Activated T-helper 1 cell treated with anti-CD3 and anti-CD28 coated beads, Interleukin-2, amount 50 U/mL, for 16 hours (primary cell): ENCODE measurements at places on chromosomes 7 and 10.
A peak's percentile ranks its signal among the peaks of the same experiment; 100 is the strongest.

GRCh38 chr7:22962775-22963350 is 51.1 kb downstream of the HYCC1 start:
- DNase-seq, result no peak

GRCh38 chr10:3887885-3888476 is 103.0 kb upstream of the KLF6 start:
- DNase-seq, result peak; percentile 40

DNA sequence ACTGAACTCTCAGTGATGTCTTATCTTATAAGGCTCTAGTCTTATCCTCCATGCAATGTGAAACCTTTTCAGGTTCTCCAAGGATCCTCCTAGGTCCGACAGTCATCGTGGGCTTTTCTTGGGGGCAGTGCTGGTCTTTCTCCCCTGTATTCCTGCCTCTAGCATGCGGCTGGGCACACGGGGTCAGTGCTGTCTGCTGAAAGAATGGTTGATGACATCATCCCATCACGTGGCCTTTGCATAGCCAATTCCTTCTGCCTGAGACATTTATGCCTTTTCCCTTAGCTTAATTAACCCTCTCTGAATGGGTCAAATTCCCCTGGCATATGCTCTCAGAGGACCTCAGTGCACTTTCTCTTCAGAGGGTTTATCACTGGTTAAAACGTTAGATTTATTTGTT is 27.0 kb upstream of the KCNK18 start:
- DNase-seq, result no peak

- DNase-seq, result no peak
Measured at GRCh38 chr10:34978080-34978479, 112.1 kb downstream of the CUL2 start.

DNA sequence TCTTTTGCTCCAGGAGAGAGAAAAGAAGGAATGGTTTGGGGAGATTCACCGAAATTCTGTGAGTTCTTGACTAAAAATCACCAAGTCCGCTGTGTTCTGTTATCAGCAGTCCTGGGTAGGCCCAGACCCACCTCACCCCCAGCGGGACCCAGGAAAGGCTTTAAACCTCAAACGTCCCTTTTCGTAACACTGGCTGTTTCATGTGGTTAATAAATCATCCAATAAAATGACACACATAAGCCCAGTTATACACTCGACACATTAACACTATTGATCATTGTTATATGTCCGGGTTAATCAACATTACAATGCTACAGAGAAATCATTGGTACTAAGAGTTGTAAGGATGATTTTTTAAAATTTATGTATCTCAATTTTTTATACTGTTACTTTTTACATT is 25.2 kb downstream of the DIP2C start:
- no peak for DNase-seq

- DNase-seq, result no peak
Measured at GRCh38 chr7:154353355-154353767, 301.2 kb downstream of the DPP6 start.

DNA sequence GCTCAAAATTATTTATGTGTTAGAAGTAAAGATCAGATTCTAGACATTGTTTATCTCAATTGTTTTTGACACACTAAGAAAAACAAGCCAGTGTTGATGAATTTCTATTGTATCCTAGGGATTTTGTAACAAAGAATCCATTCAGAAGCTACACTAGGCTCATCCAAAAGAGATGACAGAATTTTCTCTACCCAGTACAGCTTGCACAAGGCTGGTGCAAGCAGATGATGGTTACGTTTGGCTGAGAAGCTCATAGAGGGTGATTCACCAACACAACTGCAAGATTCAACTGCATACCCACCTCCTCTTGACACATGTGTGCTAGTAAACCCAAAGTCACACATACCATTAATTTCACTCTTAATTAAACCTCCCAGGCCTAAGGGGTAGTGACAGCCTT is 20.8 kb downstream of the GRM3 start:
- DNase-seq, result no peak

DNA sequence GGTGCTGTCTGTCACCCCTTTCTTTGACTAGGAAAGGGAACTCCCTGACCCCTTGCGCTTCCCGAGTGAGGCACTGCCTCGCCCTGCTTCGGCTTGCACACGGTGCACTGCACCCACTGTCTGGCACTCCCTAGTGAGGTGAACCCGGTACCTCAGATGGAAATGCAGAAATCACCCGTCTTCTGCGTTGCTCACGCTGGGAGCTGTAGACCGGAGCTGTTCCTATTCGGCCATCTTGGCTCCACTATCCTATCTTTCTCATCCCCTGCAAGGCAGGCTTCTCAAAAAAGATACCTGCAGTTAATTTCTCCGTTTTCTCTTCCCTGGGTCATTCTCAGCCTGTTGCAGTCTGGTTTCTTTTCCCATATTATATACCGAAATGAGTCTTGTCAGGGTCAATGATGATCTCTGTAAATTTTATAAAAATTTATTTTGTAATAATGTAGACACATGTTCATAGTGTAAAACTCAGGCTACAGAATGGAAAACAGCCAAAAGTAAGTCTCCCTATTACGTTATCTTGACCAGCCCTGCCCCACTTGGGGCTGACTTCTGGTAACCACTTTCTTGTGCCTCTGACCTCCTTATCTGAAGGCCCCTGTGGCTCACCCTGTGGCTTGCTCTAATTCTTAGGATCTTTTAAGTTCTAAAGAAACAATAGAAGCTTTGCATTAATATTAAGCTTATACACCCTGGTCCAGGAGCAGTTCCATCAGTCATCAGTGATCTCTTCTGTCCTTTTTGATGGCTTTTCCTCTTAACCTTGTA is 20.7 kb downstream of the BLVRA start:
- no peak for DNase-seq

DNA sequence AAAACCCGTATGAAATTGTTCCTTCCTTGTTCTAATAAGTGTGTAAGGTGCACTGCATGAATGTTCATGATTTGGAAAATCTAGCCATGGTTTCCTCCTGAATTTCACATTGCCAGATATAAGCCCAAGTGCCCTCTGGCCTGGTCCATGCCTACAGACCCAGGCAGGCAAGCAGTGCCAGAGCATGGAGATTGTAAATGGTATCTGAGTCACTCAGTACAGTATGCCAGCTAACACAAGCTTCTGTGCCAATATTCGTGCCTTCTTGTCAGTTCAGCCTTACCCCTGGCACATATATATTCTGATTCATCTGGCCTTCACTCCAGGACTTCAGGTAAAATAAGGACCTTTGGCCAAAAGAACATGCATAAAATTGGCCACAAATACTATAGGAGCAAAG is 38.4 kb upstream of the PDE1C start:
- no peak for DNase-seq

DNA sequence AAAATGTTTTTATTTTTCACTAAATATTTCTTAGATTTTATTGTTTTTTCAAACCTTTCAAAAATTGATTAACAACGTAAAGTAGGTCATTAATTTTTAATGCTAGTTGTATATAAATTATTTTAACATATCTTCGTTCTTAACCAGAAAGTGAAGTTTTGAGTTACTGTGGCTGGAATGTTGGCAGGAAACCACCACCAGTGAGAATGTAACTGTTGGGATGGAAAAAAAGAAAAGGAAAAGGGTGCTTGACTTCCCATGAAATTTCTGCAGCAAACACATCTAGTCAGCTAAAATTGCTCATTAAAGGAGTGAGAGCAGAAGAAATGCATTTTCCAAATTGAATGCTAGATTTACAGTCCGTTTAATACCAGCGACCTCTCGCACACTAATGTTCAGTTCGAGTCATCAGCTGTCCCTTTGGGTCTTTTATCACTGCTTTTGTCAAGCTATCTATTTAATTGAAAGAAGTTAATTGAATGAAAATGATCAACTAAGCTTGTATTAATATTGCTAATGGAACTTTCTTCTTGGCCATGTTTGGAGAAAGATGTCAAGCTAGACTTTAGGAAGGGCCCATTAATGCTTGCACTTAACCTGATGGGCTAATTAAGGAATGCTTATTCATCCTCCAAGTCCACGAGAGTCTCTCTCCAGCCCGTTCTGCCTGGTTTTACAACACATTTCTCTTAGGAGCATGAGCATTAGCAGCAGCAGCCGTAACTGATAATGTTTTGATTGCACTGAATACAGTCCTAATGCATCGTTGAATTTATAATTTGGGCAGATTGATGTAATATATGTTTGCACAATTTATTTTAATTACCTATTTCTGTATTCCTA is 70.1 kb downstream of the UBE3C start:
- no peak for DNase-seq
